ENCODE measurements at places on chromosomes 4 and X.

DNA sequence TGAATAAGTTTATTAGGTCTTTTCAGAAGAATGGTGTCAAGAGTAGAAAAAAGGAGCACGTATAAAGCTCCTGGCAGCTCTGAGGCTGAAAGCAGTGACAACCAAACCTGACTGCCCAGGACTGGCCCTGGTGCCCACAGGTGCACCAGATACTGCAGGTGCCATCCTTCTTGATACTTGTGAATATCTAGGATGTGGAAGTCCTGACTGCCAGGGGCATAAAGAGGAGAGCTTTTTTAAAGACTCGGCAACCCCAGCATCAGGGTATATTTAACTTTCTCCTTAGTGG lies 60.7 kb downstream of the TMEM150C start:
- no peak for DNase-seq

DNA sequence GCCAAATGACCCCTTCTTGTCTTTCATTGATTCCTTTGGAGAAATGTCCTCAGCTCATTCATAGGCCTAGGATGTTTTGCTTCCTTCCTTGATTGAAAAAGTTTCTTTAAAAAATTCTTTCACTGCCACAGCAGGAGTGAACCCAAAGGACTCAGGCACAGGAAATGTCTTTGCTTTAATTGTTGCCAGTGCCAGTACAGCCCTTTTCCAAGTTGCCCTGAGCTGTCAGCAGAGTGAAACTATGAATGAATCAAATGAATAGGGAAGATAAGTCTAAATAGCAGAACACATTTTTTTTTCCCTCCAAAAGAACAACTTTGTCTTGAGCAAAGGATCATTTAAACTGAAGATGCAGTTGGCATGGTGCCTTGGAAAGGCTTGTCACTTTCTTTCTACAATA lies 63.8 kb upstream of the SLC4A4 start:
- DNase-seq, result no peak

DNA sequence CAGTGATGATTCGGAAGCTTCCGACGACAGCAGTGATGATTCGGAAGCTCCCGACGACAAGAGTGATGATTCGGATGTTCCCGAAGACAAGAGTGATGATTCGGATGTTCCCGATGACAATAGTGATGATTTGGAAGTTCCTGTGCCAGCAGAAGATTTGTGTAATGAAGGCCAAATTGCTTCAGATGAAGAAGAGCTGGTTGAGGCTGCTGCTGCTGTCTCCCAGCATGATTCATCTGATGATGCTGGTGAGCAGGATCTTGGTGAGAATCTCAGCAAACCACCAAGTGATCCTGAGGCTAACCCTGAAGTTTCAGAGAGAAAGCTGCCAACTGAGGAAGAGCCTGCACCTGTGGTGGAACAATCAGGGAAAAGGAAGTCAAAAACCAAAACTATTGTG lies 14.2 kb downstream of the CXCR3 start:
- no peak for DNase-seq

- DNase-seq, result no peak
Observed at GRCh38 chr4:179803857-179804256, 2361.6 kb upstream of the AGA start.

DNA sequence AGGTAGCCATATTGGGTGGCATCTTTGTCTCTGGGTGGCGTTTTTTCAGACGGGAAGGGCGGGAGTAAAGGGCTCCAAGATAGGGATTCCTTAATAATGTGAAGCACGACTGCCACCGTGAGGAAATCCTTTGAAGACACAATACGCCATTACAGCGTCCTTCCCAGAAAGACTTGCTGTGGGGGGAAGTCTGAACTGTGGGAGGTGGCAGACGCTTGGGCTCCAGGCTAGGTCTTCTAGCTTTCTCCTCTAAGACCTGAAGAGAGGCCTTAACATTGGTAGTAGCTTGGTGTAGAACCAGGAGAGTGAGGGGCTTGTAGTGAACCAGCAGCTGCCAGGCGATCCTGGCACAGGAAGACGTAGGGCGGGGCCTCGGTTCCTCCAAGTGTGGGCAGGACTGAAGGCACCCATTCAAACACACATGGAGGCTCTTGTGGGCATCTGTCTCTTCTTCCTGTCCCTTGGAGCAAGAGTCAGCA lies 197.3 kb downstream of the OR13H1 start:
- no peak for DNase-seq

DNA sequence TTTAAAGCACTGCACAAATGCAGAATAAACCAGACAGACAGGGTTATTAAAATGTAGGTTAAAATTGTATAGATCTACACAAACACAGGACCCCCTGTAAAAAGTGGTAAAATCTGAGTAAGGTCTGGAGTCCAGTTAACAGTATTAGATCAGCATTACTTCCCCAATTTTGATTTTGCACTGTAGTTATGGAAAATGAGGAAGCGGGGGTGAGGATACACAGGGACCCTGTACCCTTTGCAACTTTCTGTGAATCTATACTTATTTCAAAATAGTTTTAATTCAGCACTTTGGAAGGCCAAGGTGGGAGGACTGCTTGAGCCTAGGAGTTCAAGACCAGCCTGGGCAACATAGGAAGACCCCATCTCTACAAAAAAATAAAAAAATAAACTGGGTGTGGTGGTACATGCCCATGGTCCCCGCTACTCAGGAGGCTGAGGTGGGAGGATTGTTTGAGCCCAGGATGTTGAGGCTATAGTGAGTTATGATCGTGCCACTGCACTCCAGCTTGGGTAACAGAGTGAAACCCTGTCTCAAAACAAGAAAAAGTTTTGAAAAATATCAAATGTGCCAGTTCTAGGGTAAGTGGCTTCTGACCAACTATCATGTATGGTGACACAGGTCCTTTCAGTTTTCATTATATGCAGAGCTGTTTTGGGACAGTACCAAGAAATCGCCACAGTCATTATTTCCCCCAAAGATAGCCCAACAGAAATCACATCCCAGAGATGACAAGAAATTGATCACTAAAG lies 17.7 kb downstream of the SEL1L3 start:
- DNase-seq, result no peak

DNA sequence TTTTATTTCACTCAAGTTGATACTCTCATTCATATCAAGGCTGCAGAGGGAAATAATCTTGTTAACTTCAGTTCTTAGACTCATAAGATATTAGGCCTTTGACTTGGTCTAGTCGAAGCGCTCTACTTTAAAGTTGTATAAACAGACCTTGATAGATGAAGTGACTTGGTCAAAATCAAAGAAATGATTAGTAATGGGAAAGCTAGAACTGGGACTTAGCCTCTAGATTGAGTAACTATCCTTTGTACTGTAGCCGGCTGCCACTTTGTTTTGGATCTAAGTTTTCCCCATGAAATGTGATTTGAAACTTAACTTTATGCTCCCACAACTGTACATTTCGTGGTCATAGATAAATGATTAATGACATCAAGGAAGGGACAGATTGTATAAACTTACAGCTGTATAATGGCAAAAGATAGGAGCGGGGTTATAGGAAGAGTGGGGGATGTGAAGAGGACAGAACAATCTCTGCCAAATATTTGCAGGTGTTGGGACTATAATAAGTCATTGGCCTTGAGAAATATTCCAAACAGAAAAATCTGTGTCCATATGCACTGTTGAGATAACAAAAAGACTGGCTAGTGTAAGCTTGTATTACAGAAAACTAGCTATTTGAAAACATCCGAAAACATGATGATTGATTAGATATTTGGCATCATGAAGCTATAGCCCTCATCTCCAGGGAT lies 17.2 kb downstream of the MID2 start:
- DNase-seq, result no peak

DNA sequence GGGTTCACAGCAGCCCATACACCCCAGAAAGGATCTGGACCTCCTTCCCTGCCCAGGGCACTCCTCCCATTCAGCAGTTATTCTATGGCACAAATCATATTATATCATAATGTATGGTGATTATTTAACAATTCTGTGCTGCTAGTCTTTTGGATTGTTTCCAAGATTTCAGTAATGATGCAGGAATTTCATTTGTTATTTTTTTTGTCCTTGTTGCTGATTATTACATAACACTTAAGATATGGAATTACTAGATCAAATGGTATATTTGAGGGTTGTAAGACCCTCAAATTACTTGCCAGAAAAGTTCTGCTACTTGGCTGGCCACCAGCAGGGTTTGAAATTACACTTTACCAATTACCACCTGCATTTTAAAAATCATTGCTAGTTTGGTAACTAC lies 36.4 kb downstream of the QDPR start:
- DNase-seq, result no peak

- no peak for DNase-seq
Observed at GRCh38 chr4:105014635-105015034, 132.0 kb upstream of the TET2 start.

DNA sequence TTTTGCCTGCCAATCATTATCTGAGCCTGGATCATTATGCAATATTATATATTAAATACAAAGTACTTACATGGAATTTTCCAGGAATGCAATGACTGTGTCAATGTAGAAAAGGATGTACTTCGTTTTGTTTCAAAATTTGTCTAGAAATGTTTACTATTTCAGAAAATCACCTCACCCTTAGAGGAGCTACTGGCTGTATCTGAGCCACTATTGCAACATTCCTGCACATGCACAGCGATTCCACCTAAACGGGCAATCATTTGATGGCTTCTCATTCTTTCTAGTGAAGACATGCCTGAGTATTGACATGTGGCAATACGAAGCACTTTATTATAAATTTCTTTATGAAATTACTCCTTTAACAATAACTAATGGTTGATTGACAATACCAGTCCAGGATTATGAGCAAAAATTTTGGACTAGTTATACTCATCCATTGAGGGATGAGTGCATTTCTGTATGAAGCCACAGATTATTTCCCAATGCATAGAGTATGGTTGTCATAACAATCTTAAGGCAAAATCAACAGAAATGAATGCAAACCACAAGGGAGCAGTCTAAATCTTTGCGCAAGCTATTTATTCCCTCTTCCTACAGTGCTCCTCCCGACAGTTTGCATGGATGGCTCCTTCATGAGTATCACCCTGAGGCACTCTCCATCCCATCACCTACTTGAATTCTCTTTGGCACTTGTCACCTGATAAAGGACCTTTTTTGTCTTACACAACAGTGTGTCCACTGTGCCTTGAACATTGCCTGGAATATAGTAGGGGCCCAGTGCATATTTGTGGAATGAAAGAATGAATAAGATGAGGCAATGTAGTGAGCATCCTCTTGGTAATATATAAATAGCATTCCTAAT lies 35.8 kb upstream of the MMAA start:
- no peak for DNase-seq

GRCh38 chrX:150060406-150060805 lies 122.1 kb upstream of the EOLA2 start:
- no peak for DNase-seq

DNA sequence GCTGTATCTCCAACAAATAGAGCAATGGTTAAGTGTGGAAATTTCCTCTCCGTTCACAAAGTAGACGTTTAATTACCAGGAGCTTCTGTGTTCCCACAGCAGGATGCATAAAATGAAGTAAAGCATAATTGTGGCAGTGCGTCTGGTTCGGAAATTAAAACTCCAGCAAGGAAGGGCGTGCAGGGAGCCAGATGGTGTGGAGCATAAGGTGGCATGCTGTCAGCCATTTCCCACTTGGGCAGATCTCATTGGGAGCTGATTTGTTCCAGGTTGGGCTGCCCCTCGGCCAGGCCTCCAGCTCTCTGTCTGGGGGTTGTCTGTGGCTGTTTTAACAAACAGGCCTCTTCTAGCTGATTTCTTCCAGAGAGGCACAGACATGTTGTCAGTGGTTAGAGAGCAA lies 182.1 kb upstream of the CLNK start:
- DNase-seq, result peak; percentile 50

DNA sequence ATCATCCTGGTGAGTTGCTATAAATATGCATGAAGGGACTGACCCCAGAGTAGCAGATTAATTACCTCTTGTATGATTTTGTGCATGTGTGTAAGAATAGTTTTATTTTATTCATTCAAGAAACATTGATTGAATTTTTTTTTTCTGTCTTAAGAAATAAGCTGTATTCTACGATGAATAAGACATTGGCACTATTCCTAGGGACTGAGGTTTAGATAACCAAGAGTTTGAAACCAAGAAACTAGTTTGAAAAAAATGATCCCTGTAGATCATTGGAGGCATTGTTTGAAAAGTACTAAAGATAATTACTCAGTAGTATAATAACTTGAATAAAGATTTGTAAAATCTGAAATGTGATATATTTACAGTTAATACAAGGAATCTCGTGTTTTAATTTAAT lies 1086.9 kb downstream of the PCDH7 start:
- no peak for DNase-seq

- DNase-seq, result no peak
Observed at GRCh38 chr4:97279391-97279790, 863.9 kb downstream of the STPG2 start.

GRCh38 chr4:2402048-2402842 lies 16.2 kb downstream of the ZFYVE28 start:
- peak; percentile 81 for DNase-seq

- DNase-seq, result no peak
Observed at GRCh38 chrX:153924149-153924861, 1.8 kb downstream of the ARHGAP4 start.

DNA sequence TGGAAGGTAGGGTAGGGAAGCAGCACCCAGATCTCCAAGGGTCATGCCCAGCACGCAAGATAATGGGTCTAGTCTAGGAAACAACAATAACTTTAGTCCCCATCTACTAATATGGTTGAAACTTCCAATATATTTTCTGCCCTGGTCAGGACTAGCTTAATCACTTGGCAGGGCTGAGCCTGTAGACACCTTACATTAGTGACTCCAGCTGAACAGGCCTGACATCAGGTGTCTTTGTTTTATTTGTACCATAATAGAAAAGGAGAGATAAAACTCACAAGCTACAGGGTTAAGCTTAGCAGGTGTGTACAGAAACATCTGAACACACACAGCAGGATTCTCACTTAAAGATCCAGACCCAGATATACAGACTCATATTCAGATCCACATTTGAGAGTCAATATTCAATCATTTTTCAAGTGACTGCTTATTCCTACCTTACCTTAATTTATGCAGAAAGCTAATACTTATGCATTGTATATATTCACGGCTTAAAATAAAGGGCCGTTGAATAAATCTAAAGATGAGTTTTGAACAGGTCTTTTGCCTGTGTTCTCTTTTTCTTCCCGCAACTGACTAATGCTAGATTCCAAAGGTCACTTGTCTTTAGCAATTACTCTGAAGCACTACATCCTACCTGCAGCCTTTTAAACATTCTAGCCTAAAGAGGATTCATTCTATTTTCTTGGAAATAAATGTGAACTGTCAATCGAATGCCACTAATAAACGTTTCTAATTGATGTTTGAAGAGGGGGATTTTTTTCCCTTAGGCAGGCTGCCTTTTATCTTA lies 745.3 kb downstream of the RPA4 start:
- DNase-seq, result no peak

DNA sequence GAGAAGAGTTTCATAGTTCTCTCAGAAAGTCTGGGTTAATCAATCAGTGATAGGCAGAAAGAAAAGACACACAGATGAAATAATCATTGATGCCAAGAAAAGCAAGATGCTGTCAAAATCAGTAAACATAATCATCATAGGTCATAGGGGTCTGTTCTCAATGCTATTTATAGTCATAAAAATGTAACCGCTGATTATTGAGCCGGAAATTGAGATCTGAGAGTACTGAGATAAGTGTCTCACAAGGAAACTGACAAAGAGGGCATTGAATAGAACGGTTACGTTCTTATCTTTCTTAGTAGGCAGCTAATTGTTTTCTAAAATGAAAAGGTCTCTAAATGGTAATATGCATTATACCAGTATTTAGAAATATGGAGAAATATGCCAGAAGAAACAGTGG lies 1686.1 kb upstream of the AGA start:
- DNase-seq, result peak; percentile 34

All from eye (tissue), 1 donor.